Tibial nerve (tissue), 4 donors: ENCODE measurements at places on chromosomes 12 and 14. TPM values are rescaled to one million over a fixed set of nuclear protein-coding genes. Genes with fewer than 3 reads are reported as not detected.

FAM181A gene
- not detected for total RNA-seq

GSG1 gene
- total RNA-seq: not detected

TTC6 gene
- total RNA-seq: not detected

CLEC4E gene
- total RNA-seq: 0.30 TPM

ALDH1L2 gene
- total RNA-seq: 7.2 TPM

GNS gene
- 88.4 TPM for total RNA-seq

COL2A1 gene
- not detected for total RNA-seq

VRTN gene
- not detected for total RNA-seq

PITPNM2 gene
- 6.1 TPM for total RNA-seq

TRPV4 gene
- 0.44 TPM for total RNA-seq

LRFN5 gene
- 8.0 TPM for total RNA-seq

CLEC4A gene
- 4.6 TPM for total RNA-seq

SDS gene
- total RNA-seq: 0.90 TPM

ADCY6 gene
- 57.1 TPM for total RNA-seq

RERGL gene
- total RNA-seq: 7.7 TPM
